ENCODE measurements at places on chromosomes 16 and 17.

GRCh38 chr16:21279501-21279900 lies 1.4 kb upstream of the CRYM start:
- DNase-seq = no peak

DNA sequence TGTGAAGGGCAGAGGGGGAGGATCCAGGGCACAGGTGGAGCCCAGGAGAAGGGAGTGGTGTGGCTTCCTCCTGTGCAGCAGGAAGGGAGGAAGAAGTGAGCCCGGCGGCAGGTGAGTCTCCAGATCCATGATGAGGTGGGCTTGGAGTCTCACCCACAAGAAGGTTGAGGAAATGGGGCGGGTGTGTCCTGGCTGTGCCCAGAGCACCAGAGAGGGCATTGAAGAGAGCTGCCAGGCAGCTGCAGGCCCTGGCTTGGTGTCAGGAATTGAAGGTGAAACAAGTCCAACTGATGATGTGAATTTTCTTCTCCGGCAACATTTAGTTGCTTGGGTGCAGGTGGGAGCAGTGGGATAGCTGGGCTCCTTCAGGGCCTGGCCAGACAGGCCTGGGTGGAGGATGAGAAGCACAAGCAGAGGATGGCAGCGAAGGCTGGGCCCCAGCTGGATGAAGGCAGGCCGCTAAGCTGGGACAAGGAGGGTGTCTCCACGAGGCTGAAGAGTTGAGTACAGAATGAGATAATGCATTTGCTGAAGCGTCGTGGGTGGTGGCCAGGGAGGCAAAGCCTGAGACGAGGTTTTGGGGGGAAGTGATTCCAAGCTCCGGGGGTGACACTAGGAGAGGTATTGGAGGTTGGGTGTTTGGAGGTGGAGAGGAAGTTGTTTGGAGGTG lies 18.3 kb downstream of the NT5M start:
- no peak for DNase-seq

- no peak for DNase-seq
Measured at GRCh38 chr16:13913374-13914292, 6.3 kb upstream of the ERCC4 start.

- no peak for DNase-seq
Measured at GRCh38 chr16:785563-786535, 2.3 kb downstream of the RPUSD1 start.

Measured in GM12864 (cell line).